ENCODE measurements at places on chromosomes 12 and 14. TPM values are rescaled to one million over a fixed set of nuclear protein-coding genes. Genes with fewer than 3 reads are reported as not detected.
A peak's percentile ranks its signal among the peaks of the same experiment; 100 is the strongest.

- DNase-seq: no peak
Measured at GRCh38 chr14:105220699-105221597, 27.4 kb upstream of the BTBD6 start.

- DNase-seq: peak; percentile 37
Measured at GRCh38 chr12:76035045-76035444, 3.5 kb upstream of the PHLDA1 start.

DNA sequence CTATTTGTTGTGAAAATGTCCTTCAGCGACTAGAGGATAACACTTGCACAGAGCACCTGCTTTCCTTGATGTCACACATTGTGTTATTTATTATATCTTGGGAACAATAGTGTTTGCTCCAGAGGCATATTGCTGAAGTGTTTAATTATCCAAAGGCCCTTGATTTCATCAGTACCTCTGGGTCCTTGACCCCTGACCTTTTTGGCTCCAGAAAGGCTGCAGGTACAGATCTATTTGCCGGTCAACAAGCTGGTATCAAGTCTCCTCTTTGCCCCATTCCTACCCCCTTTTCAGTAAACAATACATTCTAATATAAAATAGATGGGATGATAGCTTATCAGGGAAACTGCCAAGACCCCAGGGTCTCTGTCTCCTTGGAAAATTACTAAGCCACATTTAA lies 206.8 kb downstream of the DACT1 start:
- no peak for DNase-seq

DNA sequence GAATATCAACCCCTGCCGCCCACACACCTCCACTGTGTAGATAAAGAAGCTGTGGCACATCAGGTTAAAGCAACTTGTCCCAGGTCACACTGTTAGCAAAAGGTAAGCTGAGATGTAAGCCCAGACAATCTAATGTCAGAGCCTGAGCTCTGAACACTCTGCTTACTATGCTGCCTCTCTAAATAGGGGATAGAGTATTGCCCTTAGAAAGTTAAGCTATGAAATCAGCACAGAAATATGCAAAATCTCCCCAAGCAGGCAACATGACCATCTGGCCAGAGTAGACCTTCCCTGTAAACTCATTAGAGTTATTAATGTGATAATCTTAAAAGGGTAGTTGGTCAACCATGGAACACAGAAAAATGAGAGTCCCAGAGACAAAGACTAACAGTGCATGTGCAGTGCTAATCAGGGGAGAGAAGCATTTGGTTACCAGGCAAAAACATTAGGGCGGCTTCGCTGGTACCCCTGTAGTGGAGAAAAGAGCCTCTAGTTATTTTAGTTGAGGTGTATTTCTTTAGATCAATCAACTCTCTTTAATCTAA lies 171.0 kb downstream of the BTG1 start:
- DNase-seq: no peak

Gene CLEC4A
- 1.9 TPM for total RNA-seq

Gene MSRB3
- total RNA-seq: 67.8 TPM

All from tongue (tissue), 3 donors.